PC-9 (cell line): ENCODE measurements at places on chromosomes 3 and 15. TPM values are rescaled to one million over a fixed set of nuclear protein-coding genes. Genes with fewer than 3 reads are reported as not detected.

NEK10 gene
- total RNA-seq = 1.7 and 4.3 TPM in 2 replicates

ACP3 gene
- total RNA-seq = 1.5 and 3.5 TPM in 2 replicates

GADL1 gene
- not detected in 2 replicates for total RNA-seq

MESD gene
- 21.9 and 22.8 TPM in 2 replicates for total RNA-seq

GRCh38 chr3:154952553-154952952 lies 127.6 kb upstream of the MME start:
- no peak for DNase-seq

- no peak for DNase-seq
Measured at GRCh38 chr3:139764936-139765335, 87.2 kb upstream of the NMNAT3 start.

DNA sequence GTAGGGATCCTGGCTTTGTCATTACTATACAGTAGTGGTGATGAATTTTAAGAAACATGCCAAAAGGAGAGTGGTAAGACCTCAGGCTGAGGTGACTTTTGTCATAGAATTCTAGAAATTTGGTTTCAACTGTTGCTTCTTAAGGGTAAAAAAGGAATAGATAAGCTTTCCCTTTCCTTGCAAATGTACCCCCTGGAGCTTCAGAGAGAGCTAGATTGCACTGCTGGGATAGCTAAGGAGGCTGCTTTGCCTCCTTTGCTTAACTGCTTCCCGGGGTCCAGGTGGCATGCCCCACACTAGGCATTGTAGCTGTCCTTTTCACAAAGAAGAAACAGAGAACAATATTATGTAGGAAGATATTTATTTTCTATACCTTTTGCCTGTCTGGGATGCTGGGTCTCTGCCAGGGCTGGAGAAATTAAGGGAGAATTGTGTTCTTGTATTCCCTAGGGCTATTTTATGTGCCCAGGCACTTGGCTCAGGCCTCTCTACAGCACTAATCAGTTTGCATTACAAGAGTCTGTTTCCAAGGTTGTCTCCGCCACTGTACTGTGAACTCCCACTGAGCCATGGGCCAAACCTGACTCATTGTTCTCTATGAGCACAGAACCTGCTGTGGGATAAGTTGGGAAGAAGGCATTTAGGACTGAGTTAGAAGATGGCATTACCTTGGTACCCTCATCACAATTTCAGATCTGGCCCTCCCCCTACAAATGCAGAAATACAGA lies 460.0 kb downstream of the PDCD6IP start:
- DNase-seq = no peak

DNA sequence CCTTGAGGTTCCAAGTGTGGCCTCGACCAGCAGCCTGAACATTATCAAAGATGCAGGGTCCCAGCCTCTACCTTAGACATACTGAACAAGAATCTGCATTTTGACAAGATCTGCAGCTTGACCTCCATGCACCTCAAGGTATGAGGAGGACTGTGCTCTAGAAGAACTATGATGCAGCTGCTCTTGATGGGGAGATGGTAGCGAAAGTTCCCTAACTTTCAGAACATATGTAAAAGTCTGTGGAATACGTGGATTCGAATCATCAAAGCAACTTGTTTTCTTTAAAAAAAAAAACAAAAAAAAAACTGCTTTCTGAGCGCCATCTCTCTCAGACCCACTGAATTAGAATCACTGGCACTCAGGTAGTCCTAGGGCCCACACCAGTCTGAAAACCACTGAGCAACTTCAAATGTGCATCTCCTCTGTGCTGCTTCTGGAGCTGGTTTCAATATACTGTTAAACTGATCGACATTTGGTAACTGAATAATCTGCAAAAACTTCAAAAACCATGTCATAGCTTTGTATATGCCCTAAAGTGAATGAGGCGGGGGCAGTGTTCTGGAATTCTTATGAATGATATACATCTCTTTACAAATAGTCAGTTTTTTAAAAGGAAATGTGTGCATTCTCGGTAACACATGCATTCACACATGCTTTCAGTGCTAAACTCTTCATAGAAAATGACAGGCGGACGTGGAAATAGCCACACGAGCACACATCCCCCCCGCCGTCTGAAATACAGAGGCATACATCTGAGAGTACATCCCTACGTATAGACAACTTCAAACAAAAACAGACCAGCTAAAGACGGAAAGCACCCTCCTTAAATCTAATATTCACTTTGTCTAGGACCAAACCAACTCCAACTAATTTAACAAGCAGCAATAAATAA lies 128.8 kb downstream of the FOXP1 start:
- no peak for DNase-seq

GRCh38 chr3:170233530-170233929 lies 11.3 kb downstream of the PRKCI start:
- peak; percentile 45 for DNase-seq

GRCh38 chr3:98877132-98877531 lies 24.4 kb downstream of the DCBLD2 start:
- DNase-seq = peak; percentile 47

GRCh38 chr3:34408088-34408487 lies 609.7 kb downstream of the PDCD6IP start:
- no peak for DNase-seq

GRCh38 chr3:144763878-144764454 lies 792.3 kb downstream of the DIPK2A start:
- DNase-seq = no peak

DNA sequence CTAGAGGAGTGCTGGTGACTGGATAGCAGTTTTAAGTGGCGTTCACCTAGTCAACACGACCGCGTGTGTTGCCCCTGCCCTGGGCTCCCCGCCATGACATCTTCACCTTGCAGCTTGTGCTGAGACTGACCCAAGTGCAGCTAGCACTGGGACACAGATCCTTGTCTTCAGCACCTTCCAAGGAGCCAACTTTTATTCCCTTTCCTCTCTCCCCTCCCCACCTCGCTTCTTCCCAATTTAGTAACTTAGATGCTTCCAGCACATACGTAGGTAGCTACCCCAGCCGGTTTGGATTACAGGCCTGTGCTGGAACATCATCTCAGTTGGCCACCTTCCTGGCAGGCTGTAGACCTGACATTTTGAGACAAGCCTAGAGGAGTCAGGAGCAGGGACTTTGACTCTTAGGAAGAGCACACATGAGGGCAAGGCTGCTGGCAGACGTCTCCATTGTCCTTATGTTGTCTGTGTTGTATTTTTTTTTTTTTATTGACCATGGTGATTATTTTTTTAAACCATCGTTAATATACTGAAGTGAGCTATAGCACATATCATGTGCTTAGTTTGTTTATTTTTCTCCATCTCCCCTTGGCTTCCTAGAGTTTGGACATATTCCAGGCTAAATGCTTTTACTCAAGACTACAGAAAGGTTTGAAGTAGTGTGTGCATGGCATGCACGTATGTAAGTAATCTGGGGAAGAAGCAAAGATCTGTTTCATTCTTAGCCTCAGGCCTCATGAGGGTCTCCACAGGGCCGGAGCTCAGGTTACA lies 61.1 kb downstream of the AAGAB start:
- no peak for DNase-seq

DNA sequence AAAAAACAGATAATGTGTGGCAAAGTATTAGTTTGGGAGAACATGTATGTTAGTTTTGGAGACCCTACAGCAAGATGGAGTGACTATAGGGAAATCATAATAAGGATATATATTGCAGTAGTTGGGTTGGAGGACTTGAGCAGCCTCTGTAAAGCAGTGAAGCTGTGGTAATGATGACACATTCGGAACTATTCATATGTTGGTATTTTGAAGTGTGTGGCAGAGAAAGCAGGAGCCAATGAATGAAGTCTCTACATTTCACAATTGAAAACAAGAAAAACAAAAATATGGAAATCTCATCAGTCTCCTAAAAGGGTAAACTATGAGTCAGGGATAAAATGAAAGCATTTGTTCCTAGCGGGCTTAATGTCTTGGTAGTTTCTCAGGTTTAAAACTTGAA lies 645.9 kb downstream of the OTOL1 start:
- DNase-seq = no peak
